ENCODE measurements at places on chromosomes 3 and 15.

- no peak for DNase-seq
These were observed at the start of gene PRTG for GRCh38 chr15:55742927-55743728. Gene PRTG (minus strand): TSS chr15:55743152. CDS start chr15:55742931, 221 bp downstream.

DNA sequence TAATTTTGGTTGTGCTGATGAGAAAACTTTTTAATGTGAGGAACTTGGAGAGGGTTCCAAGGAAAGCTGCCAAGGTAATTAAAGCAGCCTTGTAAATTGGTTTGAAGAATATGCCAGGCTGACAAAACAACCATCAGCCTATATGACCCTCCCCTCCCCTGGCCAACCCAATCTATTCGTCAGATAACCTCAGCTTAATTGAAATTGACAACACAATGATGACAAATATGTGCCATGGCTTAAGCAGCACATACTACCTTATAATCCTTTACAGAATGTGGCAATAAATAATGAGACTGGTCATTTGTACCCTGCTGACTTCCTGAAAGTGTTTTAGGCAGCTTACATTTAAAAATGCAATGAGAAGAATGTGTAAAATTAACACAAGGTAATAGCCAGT is 118.2 kb downstream of the EFHB start:
- no peak for DNase-seq

- no peak for DNase-seq
These were observed 67.9 kb downstream of the VGLL3 start for GRCh38 chr3:86923071-86923491.

DNA sequence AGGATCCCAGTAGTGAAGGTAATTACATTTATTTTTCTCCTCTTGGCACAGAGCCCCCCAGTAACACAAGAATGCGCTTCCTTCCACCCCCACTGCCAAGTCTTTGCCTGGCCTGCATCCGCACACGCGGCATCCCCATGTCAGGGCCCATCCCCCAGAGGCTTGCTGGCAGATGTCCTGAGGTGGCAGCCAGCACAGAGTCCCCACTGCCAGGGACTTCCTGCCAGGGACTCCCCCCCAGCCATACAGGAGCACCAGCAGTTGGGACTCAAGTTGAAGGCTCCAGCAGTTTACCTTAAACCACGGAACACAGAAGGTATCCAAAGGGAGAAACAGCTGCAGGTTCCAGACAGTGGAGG is 41.0 kb downstream of the MEGF11 start:
- no peak for DNase-seq

DNA sequence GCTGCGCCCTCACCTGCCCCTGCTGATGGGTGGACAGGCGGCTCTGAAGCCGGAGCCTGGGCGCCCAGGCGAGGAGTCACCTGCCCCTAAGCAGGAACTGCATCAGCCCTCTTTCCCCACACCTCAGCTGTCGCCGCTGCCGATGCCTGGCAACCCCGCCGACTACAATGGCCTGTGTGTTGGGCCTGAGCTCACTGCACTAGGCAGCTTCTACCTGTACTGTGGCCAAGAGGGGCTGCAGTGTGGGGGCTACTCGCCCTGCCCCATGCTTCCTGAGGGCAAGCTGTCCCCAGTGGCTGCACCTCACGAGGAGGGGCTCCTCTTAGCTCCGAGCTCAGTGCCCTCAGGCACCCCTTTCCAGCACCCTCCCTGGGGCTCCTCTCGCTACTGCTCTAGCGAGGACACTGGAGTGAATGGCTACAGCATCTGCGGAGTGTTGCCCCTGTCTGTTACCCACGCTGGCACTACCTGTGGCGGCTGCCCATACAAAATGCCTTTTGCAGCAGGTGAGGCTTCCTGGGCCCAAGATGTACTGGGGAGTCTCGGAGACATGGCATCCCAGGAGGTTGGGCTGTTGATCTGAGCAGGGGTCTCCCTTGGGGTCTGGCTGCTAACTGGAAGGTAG is 11.3 kb upstream of the CHST14 start:
- no peak for DNase-seq

- DNase-seq, result no peak
These were observed 979.3 kb downstream of the IGSF11 start for GRCh38 chr3:118055381-118055780.

GRCh38 chr3:12933901-12934300 is 92.5 kb upstream of the RPL32 start:
- no peak for DNase-seq

DNA sequence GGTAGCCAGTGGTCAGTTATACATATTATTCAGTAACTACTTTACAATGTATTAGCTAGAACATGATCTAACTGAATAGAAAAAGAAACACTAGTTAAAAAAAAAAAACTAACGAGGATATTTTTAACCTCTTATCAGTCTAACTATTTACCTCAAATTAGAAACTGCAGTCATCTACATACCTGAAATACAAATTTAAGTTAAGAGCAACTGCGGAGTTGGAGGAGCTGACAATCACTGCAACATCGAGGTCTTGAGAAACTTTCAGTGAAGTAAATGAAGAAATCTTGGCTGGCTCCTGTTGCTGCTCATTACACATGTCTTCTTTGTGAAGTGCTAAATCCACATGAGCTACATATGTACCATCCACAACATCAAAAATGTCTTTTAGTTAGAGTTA is 6.5 kb downstream of the SPG11 start:
- no peak for DNase-seq

GRCh38 chr15:69140306-69140705 is 20.1 kb upstream of the GLCE start:
- no peak for DNase-seq

- no peak for DNase-seq
These were observed 26.4 kb upstream of the APEH start for GRCh38 chr3:49647741-49648140.

GRCh38 chr15:69854521-69855181 is 243.1 kb downstream of the TLE3 start:
- no peak for DNase-seq

DNA sequence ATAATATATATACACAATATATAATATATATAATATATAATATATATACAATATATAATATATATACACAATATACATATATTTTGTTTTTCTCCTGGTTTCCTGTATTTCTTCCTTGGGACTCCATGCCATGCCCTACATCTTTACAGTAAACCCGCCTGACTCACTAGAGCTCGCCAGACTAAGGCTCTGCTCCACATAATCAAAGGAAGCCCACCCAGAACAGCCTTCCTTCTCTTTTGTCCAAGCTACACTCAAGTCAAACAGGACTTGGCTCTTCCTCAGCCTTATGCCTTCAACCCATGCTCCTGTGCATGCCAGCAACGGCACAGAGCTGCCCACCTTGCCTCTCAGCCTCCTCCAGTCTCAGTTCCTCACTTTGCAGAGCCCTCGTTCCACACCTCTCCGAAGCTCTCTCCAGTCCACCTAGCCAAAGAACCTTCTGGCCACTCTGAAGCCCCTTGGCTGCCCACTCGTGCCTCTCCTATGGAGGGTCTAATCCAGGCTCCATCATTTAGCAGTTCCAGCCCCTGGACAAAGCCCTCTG is 109.1 kb downstream of the RFTN1 start:
- peak; percentile 4 for DNase-seq

- no peak for DNase-seq
These were observed 153.3 kb downstream of the USP13 start for GRCh38 chr3:179806177-179806576.

- DNase-seq, result no peak
These were observed 155.9 kb upstream of the BCL6 start for GRCh38 chr3:187900993-187901755.

DNA sequence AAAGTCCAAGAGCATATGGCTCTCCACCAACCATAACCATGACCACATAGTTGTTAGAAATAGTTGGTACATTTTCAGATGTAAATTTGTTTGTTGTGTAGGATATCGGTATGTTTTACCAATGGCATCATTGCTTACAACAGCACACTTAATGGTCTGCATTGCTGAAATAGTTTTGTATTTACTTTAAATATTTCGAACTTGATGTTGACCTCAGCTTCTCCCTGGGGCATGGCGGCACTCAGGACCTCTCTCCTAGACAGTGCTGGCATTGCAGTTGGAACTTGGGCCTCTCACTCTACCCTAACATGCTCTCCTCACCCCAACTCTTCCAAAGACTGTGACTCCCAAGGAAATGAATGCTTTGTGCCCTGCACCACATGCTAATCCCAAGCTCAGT is 5.0 kb downstream of the SLC22A13 start:
- DNase-seq, result no peak

DNA sequence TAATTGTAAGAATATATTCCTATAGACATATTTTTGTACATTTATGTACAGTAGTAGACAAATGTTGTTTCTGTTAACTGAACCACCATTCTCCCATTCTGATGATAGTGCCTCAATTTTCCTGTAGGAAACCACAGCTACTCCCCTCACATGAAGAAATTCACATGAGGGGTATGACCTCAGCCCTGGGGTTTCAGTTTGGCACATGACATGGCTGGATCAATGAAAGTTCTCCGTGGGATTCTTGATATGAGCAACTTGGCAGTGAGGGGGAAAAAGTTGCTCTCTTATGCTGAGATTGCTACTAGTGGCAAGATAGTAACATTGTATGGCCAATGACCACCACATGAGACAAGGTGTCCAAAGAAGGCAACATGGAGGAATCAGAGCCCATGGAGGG is 1090.3 kb upstream of the CFAP20DC start:
- DNase-seq, result no peak

DNA sequence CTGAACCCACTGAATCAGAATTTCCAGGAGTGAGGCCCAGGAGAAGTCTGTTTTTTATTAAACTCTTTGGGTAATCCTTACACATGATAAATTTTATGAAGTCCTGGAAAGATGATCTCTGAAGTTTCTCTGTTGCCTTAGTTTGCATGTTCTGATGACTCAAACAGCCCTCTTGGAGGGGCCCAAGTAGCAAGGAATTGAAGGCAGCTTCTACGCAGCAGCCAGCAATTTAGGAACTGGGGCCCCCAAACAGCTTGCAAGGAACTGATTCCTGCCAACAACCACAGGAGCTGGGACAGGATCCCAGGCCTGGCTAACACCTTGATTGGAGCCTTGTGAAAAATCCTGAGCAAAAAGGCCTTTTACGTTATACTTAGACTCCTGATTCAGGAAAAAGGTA is 5.4 kb upstream of the ACP3 start:
- no peak for DNase-seq

GRCh38 chr3:154898443-154898842 is 181.7 kb upstream of the MME start:
- DNase-seq, result no peak

DNA sequence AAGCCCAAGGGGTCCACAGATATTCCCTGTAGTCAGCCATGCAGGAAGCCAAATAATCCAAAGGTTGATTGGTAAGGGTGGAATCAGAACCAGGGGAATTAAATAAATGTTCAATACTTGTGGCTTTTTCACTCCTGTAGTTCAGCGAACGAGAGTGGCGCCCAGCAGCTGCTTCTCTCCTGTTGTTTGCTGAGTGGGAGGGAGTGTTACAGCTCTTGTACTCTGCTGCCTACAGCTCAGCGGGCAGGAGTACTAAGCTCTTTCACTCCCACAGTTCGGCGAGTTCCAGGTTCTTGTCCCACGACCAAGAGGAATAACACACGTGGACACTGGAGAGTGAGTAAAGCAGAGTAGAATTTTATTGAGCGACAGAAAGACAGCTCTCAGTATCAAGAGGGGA is 105.9 kb downstream of the MOBP start:
- no peak for DNase-seq

DNA sequence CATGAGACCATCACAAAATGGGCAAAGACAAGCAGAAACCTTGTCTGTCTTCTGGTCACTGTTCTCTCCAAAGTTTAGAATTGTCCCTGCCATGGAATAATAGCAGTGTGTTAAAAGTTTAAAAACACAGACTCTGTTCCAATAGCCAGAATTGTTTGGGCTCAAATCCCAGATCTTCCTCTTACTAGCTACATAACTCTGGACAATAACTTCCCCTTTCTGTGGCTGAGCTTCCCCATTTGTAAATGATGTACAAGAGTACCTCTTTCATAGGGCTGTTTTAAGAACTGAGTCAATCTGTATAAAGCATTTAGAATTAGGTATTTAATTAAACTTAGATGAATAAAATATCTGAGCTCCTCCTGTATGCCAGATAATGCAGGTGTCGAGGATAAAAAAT is 623.0 kb downstream of the NTRK3 start:
- no peak for DNase-seq

GRCh38 chr3:159536876-159537275 is 451.8 kb upstream of the IL12A start:
- no peak for DNase-seq

DNA sequence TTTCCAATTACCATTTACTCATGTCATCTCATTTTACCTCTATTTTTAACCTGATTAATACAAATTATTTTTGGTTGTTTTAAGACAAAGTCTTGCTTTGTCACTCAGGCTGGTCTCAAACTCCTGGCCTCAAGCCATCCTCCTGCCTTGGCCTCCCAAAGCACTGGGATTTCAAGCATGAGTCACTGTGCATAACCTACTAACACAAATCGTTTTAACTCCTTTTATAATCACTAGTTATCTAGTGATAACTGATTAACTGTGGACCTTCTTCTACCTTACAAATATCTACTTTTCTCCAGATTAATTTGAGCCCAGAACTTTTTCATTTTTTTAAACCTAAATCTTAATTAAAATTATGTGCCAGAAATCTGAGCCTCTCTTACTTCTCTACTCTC is 4.6 kb downstream of the ATP13A3 start:
- no peak for DNase-seq

DNA sequence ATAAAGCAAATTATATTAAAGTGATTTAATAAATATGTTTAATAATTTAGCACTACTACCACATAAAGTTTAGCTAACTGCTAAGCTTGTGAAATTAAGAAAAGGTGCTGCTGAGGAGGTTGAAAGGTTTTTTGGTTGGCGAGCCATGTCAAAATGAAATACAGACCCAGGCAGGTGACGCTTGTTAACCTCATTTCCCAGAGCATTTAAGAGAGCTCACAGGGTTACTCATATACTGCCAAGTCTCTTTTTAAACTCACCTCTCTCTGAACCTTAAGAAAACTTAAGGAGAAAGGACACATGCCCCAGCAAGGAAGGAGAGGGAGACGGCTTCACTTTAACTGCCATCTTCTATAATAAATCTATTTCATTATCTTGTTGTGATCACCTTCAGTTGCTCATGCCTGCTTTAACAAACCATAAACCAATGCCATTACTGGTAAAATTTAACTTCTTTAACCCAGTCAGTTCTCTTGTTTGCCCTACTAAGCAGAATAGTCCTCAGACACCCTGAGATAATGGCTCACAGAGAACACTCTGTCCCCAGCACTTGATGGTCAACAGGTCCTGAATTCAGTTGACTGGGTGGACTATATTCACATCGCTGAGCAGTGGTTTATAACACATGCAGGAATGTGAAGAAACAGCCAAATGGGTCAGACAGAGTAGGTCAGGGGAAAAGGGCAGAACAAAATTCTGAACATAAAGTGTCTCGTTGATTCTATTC is 540.1 kb downstream of the UNC13C start:
- DNase-seq, result no peak

GRCh38 chr15:69604072-69604411 is 151.4 kb downstream of the RPLP1 start:
- DNase-seq, result no peak

DNA sequence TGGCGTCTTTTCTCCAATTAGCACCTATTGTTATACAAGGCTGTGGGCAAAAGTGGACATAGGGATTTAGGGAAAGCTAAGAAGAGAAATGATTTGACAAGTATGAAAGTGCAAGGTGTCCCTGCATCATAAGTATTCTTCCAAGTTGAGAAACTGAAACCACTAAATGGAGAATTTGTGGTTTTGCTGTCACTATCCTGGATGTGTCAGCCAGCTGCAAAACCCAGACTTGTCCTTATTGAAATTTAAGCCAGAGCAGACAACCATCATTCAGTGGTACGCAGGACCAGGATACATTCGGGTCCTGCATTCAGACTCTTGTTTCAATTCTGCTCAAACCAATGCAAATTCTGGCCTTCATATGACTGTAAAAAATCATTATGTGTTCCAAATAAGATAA is 384.8 kb upstream of the TGFBR2 start:
- peak; percentile 10 for DNase-seq
